Small intestine (tissue), 16 donors: ENCODE measurements at places on chromosomes 7 and 10.

DNA sequence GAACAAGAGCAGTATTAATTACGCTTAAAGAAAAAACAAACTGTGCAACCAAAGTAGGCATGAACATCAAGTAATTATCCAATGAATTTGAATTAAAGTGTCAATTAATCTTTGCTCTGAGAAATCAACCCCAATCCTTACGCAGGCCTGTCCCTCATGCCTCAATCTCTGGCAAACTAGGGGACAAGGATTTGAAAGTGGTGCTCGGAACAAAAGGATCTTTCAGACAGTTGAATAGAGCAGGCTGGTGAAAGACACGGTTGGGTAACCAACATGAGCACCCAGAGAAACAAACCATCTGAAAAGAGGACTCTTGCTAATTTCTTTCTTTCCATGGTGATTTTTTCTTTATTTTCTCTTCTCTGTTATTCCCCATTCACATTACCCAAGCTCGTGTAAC lies 203.5 kb upstream of the PHF14 start:
- DNase-seq: no peak

GRCh38 chr10:11612021-11613001 lies 861 bp upstream of the USP6NL start:
- DNase-seq: peak; percentile 67

DNA sequence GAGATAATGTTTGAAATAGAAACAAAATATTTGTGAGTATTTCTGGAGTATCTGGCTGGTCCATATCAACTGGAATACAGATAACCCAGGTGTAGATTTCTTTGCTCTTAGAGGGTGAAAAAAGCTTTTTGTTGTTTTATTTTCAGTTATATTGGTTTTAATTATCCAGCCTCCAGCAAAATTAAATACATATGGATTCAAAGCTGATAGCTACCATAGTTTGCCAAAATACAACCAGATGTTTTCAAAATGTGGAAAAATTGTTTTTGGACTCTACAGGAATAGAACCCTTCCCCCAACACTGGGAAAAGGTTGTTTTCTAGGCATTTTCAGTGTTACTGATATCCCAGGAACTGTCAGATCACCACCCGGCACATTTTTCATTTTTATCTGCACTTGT lies 30.1 kb downstream of the LRRC17 start:
- DNase-seq: no peak

DNA sequence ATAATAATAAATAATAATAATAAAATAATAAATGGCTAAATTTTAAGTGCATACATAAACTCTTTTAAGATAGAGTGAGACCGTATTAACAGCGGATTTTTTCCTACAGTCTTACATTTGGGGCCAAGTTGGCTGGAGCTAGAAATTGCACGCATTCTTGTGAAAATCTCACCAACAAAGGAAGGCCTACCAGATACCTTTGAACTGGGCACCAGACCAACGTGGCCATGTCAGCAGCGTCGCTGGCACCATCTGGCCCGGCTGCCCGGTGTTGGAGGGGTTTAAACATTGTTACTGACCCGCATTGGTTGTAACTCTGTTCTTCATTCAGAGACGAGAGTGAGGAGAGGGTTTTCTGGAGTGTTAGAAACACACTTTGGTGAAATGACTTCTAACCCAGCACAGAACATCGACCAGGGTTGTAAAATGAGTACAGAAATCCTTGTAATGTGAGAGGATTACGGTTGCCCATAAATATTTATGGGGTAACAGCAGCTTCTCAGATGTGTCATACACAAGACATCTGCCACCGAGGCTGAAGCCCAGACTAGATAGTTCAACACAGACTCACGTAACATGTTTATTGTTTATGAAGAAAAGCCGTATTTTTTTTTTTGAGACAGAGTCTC lies 34.6 kb upstream of the UNCX start:
- DNase-seq: peak; percentile 25

- peak; percentile 70 for DNase-seq
Observed at GRCh38 chr7:101743241-101743994, 74.0 kb upstream of the CUX1 start.

DNA sequence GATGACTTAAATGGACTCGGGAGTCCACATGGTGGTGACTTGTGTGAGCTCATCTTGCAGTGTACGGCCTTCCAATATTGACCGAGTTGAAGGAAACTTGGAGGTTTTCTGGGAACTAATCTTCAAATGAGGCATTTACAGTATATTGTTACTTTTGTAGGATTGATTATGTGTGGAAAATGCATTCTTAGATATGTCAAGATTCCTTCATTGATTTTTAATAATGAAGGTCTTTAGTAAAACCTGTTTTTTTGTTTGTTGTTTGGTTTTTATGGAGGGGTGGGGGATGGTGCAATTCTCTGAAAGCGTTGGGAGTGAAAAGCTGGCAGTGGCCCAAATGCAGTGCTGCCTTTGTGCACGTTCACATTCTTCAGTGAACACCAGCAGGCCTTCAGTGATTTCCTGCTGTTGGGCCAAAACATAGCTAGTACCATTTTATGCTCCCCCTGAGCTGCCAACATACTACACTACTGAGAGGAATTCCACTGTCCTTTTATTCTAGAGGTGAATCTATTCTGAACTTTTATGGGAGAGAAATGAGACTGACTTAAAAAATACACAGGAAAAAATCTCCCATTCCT lies 50.4 kb downstream of the CCNY start:
- no peak for DNase-seq

DNA sequence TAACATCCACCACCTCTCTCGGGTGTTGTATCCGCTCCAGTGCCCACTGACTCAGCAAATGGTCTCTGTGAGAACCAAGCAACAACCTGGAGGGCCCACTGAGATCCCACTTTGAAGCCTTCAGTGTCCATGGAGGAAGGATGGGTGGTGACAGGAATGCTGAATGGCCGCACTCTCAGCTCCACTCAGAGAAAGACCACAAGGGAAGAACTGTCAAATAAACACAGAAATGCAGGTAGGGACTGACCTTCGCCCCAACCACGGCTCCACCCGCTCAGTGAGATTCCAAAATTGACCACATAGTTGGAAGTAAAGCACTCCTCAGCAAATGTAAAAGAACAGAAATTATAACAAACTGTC lies 65.8 kb downstream of the VIPR2 start:
- DNase-seq: no peak

GRCh38 chr10:77196614-77197013 lies 441.0 kb downstream of the KCNMA1 start:
- DNase-seq: no peak

- no peak for DNase-seq
Observed at GRCh38 chr10:132187430-132188138, 836 bp downstream of the DPYSL4 start.

DNA sequence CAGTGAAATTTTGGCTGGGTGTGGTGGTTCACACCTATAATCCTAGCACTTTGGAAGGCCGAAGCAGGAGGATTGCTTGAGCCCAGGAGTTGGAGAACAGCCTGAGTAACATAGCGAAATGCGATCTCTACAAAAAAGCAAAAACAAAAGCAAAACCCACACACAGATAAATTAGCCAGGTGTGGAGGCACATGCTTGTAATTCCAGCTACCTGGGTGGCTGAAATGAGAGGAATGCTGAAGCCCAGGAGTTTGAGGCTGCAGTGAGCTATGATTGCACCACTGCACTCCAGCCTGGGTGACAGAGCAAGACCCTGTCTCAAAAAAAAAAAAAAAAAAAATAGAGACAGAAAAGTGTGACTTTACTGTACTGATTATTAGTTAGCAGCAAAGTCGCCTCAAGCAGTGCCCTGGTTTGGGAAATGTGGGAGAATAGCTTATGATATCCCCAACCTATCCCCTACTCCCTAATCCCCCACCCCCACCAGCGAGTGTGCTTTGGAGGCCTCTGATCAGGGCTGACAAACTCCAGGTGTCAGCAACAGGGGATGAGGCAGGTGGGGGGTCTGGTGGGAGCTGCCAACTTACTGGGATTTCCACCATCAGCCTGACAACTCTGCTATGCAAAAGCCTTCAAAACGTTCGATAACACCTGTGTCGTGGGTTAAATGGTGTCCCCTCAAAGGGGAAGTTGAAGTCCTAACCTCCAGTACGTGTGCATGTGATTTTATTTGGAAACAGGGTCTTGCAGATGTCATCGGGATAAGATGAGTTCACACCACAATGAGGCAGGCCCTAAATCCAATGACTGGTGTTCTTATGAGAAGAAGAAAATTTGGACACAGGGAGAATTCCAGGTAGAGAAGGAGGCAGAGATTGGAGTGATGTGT lies 124.7 kb upstream of the SDK1 start:
- DNase-seq: no peak

GRCh38 chr10:78290131-78290750 lies 256.6 kb downstream of the RPS24 start:
- no peak for DNase-seq

DNA sequence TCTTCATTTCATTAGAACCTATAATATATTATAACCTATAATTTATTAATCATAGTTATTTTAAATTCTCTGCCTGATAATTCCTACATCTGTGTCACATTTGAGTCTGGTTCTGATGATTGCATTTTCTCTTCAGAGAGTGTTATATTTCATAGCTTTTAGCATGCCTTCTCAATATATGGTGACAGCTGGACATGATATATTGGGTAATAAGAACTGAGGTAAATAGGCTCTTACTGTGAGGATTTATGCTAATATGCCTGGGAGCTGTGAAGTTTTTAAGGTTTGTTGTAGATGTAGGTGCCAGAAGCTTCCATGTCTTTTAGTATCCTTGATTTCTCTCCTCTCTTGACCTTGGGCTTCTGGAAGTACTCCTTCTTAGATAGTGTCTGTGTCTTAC lies 325.9 kb upstream of the SEMA3D start:
- DNase-seq: no peak

GRCh38 chr7:116399819-116400218 lies 99.7 kb upstream of the CAV2 start:
- no peak for DNase-seq

DNA sequence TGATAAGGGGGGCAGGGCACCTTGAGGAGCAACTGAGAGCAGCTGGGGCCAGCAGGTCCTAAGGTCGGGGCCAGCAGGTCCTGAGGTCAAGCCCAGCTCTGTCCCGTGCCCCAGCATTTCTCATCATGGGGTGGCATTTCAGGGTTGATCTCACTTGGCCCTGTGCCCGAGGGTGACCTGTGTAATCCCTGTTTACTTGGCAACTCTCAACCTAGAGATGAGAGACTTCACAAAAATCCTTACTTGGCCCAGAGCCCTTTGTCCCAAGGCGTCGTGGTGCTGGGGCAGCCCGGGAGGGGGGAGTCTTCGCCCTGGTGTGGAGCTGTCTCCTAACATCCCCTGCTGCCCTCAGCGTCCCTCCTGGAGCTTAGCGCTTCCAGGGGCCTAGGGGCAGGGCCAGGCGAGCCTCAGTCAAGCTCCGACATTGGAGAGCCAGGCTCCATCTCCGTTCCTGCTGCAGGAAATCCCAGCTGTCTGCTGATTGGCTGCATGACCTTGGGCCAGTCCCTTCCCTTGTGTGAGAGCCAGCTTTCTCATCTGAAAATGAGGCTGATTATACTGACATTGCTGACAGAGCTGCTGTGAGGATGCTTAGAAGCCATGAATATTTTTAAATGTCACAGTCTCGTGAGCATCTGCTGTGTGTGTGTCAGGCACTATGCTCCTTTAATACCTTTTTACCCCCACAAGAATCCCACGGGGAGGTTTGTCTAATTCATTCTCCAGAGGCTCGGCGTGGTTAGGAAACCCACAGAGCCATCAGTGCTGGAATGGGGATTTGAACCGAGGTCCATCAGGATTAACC lies 94.3 kb downstream of the ZMIZ1 start:
- DNase-seq: no peak

GRCh38 chr7:78760620-78761355 lies 692.7 kb downstream of the MAGI2 start:
- no peak for DNase-seq

DNA sequence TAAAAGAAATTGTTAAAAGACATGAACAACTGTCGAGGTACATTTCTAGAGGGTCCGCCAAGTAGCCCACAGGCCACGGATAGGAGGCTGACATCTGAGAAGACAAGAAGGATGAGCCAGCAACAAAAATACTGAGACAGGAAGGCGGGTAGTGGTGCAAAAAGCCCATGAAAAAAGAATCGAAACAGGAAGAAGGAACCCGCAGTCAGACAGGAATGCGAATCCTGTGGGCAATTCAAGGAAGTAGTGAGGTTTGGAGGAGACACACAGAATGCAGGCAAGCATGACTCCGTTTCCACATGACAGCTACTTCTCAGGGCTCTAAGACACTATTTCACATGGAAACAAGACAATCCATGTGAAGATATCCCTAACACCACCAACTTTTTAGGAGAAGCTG lies 125.2 kb downstream of the DOCK4 start:
- DNase-seq: no peak

DNA sequence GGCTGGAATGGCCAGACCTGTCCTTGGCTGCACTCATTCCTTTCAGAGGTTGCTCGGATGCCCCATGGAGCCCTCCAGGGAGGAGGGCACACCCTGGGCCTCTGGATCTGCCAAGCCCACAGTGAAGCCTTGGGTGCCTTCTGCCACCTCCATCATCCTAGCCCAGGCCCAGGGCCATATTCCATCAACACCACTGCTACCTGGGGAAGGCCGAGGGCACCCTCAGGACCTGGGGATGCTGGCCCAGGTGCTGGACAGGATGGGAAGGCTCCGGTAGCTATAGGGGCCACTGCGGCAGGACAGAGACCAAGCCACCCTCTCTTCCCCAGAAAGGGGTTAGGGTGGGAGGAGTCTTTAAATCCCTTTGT lies 810 bp downstream of the OPN4 start:
- DNase-seq: no peak

- no peak for DNase-seq
Observed at GRCh38 chr10:6737080-6737641, 157.1 kb upstream of the PRKCQ start.

GRCh38 chr7:107879400-107880035 lies 11.5 kb upstream of the DLD start:
- peak; percentile 75 for DNase-seq

DNA sequence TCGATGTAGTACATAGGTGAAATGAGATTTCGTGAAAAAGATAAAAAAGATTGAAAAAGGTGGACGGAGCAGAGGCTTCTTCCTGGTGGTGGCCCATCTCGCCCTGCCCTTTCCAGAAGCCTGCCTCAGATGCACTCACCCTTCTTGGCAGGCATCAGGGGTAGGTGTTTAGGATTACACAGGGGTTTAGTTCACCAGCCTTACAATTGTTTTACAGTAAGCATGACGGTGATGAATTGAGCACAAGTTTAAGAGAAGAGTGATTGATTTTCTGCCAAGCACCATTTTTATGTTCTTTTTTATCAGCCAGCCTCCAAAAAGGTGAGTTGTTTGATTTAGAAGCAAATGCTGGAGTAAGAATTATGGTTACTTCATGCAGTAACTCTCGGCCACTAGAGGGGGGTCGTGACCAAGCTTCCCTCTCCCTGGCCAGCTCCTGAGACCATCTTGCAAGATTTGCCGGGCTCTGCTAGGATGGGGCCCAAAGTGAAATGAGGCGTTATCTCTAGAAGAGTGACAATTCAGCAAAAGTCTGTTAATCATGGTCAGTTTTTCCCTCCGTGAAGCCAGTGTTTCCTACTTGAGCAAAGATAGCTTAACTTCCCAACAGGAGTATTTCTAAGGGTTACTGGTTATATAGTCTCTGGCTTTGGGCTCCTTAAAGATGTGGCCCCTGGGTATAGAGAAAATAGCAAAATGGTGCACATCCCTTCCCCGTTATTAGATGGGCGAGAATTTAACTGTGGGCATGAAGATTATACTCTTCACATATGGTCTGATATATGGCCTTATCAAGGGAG lies 228.8 kb downstream of the BMPER start:
- peak; percentile 2 for DNase-seq
